ENCODE measurements at places on chromosomes 6 and 20.

DNA sequence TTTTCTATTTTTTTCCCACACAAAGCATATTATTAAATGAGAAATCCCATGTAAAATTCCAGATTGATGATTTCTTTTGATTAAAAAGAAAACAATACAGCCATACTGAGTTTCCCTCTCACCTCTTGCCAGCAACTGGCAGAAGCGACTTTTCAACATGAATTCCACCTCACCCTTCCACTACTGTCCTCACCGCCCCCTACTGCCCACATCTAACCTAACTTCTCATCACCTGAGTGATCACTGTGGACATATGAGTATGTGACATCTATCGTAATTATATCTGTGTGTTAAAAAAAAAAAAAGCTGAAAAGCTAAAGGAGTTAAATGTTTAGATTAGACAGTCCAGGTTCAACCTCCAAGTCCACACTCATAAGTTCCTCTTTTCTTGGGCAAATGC lies 528.6 kb downstream of the PRKN start:
- no peak for DNase-seq

- DNase-seq = no peak
Measured at GRCh38 chr6:105838171-105838570, 248.0 kb upstream of the PRDM1 start.

- no peak for DNase-seq
Measured at GRCh38 chr6:102571236-102571908, 1177.9 kb downstream of the GRIK2 start.

GRCh38 chr6:31588871-31589650 lies 3.0 kb downstream of the LST1 start:
- no peak for DNase-seq

GRCh38 chr6:61562098-61562497 lies 723.9 kb downstream of the KHDRBS2 start:
- no peak for DNase-seq

GRCh38 chr20:49594143-49594930 lies 26.4 kb upstream of the PTGIS start:
- no peak for DNase-seq

GRCh38 chr6:127119102-127120022 lies 891 bp downstream of the RSPO3 start:
- no peak for DNase-seq

- no peak for DNase-seq
Measured at GRCh38 chr6:148431413-148431812, 88.8 kb downstream of the SASH1 start.

- DNase-seq = no peak
Measured at GRCh38 chr6:76862936-76863335, 600.4 kb downstream of the HTR1B start.

Data from nucleus accumbens (tissue), 56 donors.